ENCODE measurements at places on chromosomes 2 and 18.

DNA sequence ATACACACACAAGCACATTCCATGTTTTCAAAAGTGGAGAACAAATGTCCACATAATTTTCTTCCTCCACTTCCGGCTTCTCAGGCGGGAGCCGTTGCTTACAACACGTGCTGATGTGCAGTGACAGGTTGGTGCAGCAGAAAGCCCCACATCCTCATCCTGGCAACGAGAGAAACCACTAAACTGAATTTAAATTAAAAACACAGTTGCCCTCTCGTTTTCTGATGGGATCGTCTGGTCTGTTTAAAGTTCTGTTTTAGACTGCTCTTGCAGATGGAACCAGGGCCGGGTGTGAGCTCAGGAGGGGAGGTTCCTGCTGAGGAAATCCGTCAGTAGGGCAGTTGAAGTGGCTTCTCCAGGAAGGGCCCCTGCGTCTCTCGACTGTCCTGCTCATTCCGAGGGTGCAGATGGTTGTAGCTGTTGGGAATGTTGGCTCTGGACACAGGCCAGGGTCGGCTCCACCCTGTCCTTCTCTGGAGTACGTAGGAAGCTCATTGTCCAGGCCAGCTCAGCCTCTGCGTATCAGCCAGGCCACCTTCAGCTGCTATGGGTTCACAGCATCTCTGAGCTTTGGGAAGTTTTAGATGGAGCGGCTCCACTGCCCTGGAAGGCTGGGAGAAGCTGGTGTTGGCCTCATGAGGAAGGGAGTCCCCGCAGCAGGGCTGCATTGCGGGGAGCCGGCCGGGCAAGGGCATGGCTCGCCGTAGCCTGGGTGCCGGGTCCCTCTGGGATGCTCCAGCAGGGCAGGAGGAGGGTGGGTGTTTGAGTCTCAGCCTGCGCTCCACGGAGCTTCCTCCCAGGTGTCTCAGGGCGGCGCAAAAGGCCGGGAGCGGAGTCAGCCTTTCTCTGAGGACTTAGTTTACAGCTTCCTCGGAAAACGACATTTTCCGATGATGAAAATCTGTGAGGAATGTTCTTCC is 58.3 kb downstream of the NFATC1 start:
- DNase-seq = no peak

DNA sequence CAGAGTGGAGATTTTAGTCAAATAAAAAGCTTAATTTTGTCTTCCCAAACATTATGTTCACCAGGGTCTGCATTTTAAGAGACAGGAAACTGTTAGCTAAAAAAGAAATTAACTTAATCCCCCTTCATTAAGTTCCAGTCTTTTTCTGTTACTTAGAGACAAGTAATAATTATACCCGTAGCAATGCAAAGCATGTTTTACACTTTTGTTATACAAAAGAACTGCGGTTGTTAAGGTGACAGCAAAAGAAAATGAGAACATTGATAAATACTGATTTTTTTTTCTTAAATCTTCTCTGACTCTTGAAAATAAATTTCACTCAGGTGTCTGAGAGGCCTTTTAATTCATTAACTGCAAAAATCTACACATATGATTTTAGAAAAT is 101.4 kb downstream of the MEIS1 start:
- no peak for DNase-seq

DNA sequence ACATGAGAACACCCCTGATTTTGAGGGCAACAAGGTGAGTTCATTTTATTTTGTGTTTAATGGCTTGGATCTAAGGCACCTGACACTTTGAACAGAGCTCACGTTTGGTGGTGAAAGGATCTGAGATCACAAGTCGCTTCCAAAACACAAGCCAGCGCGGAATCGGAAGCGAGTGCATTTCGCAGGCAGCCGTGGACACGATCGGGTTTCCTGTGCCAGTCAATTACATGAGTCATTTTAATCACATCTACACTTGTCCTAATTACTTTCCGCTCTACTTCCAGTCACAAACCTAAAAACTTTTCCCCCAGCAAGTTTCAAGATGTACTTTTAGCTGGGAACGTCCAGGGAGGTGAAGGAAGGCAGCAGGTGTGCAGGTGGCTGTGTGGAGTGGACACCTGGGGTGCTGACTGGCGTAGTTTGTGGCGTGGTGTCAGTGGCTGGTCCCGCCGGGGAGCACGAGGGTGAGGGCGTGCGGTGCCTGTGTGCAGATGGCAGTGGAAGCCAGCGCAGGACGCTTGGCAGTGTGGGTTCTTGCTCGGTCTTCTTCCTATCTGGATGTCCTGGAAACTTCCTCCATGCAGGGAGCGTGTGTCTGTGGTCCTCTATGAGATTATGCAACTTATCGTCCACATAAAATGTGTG is 75.6 kb downstream of the DCDC2C start:
- DNase-seq = no peak

- DNase-seq = no peak
Measured at GRCh38 chr2:154233231-154233630, 361.5 kb downstream of the GALNT13 start.

DNA sequence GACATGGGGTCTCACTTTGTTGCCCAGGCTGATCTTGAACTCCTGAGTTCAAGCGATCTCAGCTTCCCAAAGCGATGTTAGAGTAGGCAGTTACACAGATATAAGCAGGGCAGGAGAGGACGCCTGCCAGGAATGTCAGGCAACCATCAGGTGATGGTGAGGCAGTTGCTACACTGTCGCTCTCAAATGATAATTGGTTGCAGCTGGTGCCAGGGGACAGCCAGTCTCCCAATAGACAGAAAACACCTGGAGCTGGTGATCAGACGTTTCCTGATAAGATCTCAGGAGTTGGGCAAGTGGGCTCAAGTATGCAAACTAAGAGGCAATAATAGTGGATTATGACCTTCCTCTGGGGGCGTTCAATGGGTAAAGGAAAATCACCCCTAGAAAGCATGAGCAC is 163.1 kb upstream of the RGPD4 start:
- no peak for DNase-seq

DNA sequence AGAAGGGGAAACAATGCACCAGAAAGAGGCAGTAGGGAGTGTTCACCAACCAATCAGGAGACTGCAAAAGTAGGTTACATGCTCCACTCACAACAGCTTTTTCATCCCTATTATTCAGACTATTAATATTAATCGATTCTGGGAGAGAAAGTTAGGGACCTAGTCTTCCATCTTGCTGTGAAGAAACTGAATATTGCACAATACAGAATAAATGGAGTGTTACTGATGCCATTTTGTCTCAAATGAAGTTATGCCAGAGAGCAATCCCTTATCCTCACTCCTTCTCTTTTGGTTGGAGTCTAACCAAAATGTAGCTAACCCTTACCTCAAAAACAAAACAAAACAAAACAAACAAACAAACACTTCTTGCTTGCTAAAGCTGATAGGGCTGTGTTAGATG is 1120.9 kb upstream of the GYPC start:
- no peak for DNase-seq

DNA sequence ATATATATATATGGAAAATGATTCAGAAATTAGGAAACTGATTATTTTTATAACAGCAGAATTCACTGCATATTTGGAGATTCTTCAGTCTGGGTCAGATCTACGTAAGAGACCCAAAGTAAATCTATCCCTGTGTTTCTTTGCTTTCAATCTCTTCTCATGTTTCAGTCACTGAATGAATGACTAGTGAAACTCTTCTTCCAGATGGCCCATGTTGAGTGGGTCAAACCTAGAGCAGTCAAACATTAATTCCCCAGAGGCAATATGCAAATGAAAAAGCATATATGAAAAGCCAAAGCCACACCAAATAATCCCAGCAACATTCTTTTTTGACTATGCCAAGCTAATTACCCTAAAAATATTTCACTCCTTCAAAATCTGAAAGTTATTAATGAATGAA is 317.3 kb downstream of the RBM43 start:
- no peak for DNase-seq

DNA sequence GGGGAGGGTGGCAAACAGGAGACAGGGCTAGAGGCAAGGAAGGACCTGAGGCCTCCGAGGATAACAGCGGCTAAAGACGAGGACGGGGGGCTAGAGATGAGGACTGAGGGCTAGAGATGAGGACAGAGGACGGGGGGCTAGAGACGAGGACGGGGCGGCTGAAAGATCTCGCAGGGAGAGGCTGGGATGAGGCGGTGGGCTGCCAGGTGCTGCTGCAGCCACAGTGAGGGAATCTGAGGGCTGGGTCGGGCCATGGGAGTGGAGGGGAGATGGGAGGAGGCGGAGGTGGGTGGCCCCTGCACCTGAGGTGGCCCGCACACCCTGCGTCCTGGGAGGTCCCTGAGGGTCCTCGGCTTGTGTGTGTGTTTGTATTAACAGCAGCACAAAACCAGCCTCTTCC is 350.2 kb upstream of the SALL3 start:
- DNase-seq = no peak

DNA sequence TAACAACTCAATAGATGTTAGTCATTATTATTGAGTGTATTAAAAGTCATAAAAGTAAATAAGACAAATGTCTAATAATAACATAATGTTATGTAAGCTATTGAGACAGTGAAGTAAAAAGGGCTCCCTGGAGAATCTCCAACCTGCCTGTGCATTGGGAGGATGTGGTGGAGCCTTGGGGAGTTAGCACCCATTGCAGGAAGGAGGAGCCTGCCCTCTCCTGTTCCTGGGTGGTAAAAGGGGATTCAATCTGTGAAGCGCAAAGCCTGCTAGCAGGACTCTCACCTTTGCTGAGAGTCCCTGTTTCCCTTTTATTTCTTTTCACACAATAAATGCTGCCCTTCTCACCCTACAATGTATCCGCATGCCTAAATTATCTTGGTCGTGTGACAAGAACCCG is 206.1 kb downstream of the RAB3GAP1 start:
- DNase-seq = no peak

DNA sequence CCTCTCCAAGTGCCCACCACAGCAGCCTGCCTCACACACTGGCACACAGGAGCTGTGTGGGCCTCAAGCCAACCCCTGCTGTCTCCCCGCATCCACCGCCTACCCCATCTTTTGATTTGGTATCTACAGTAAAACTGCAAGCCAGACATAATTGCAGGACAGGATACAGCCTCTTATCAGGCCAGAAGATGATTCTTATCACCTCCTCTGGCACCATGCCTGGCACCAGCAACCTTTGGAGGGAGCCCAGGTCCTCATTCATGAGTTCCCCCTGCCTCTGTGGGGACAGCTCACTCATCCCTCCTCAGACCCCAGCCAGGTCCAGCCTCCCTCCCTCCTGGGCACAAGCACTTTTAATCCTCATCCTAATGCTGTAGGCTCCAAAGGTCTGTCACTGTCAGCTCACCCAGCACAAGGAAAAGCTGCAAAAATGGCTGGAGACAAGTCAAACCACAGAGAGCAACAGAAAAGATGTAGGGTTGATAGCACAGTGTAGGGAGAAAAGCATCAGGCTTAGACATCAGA is 9.7 kb downstream of the RAB11FIP5 start:
- DNase-seq = no peak

GRCh38 chr2:157596992-157597681 is 31.5 kb downstream of the ACVR1C start:
- DNase-seq = peak; percentile 46

- no peak for DNase-seq
Measured at GRCh38 chr2:105590780-105591660, 153.7 kb upstream of the NCK2 start.

DNA sequence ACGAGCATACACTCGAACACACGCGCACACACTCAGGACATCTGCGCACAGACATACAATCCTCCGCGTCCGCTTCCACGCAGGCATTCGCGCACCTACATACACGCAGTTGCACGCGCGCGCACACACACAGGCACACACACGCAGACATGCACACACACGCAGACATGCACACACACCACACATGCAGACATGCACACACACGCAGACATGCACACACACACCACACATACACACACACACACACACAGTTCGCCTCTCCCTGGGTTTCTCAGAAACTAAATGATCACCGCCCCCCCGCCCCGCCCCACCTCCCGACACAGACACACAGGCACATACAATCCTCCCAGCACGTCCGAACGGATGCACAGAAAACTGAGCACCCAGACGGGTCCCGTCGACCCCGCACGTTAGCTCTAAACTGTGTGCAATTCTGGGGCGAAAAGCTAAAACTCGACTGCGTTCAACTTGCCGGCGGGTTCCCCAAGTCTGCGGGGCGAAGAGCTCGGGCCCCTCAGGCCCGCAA is 1.0 kb downstream of the EPHA4 start:
- peak; percentile 15 for DNase-seq

DNA sequence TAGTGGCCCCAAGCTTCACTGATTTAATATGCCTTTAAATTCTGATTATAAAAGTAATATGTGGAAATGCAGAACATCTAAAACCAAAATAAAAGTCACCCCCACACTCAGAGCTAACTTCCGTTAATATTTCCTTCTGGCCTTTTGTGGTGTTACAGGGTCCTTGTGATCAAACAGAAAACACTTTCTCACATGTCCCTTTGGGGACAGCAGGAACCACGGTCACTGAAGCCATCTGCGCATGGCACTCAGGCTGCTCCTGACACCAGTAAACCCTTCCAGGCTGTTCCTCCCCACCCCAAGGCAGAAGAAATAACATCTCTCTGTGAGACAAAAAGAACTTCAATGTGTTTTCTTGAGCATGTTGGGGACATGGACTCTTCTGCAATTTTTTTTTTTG is 25.1 kb upstream of the GPR17 start:
- no peak for DNase-seq

- no peak for DNase-seq
Measured at GRCh38 chr18:80074183-80074582, 34.9 kb upstream of the ADNP2 start.

DNA sequence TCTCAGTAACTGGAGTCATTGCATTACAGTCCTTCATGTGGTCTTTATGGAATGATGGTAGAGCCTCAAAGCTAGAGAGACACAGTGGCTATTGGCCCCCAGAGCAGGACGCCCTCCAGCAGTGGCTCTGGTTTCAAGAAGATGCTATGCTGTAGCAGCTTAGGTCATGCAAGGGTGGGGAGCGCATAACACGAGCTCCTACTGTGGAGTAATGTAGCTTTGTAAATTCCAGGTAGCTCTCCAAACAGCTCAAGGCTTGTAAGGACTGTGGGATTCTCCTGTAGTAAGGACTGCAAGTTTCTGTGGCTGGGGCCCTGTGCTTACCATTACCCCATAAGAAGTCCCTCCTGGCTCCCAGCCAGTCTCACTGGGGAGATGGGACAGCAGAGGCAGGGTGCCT is 15.6 kb downstream of the APLF start:
- no peak for DNase-seq

GRCh38 chr2:36032046-36032445 is 323.5 kb upstream of the CRIM1 start:
- no peak for DNase-seq

- DNase-seq = no peak
Measured at GRCh38 chr2:133439565-133439920, 128.7 kb downstream of the NCKAP5 start.

DNA sequence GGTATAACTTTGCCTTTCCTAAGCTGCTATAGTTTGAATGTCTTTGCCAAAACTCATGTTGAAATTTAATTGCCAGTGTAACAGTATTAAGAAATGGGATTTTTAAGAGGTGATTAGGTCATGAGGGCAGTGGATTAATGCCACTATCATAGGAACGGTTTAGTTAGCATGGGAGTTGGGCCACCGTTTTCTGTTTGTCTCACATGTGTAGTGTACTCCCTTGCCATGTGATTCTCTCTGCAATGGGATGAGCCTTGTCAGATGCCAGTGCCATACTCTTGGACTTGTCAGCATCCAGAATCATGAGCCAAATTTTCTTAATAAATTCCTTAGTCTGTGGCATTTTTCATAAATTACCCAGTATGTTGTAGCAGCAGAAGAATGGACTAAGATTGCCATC is 388.9 kb upstream of the RGPD4 start:
- DNase-seq = no peak

- no peak for DNase-seq
Measured at GRCh38 chr18:10798727-10799550, 273.1 kb downstream of the NAPG start.

GRCh38 chr2:60472041-60472440 is 81.4 kb downstream of the BCL11A start:
- no peak for DNase-seq

All from memory B cell (primary cell).